ENCODE measurements at places on chromosomes 6 and 20.

DNA sequence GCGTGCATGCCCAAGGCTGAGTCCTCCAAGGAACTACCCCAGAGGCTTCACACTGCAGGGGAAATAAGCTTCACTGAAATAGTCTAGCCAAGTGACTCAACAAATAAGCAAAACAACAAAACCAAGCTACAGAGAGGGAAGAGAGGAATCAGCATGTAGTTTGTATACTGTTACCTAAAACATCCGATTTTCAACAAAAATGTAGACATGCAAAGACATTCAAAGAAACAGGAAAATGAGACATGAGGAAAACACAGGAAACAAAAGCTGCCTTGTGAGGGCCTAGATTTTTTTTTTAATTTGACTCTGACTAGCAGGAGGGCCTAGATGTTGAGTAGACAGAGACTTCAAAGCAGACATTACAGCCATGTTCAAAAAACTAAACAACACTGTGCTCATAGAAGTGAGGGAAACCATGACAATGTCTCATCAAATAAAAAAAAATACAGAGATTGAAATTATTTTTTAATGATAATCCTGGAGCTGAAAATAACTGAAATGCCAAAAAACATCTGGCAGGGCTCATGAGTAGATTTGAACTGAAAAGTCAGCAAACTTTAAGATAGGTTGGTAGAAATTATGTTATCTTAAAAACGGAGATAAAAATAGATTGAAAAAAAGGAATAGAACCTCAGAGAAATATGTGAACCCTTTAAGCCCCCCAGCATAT is 16.4 kb upstream of the KIF25 start:
- no peak for DNase-seq

- no peak for DNase-seq
Observed at GRCh38 chr6:159541296-159541695, 151.7 kb downstream of the SOD2 start.

GRCh38 chr20:45070932-45071632 is 29.8 kb downstream of the KCNS1 start:
- DNase-seq, result no peak

DNA sequence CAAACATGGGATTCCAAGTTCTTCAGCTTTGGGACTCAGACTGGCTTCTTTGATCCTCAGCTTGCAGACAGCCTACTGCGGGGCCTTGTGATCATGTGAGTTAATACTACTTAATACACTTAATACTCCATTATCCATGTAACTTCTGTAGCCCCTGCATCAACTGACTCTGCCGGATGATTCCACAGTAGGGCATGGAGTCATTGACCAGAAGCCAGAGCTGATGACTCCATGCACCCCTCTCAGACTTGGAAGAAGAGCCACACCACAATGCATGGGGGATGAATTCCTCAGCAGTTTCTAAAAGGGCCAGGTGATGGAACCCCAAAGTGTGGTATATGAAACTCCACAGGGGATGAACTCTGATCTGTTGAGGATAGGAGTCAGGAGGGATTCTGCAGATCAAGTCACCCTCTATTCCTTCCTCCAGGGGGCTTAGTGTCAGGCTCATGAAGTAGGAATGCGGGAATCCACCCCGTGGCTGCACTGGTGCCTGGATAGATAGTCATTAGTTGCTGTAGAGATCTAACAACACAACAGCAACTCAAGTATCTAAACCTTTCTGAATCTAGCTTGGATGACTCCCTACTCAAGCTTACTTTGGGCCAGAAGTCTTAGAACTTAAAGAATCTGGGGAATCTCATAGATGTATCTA is 70.2 kb downstream of the GPR6 start:
- DNase-seq, result no peak

GRCh38 chr6:26312501-26313397 is 52.2 kb upstream of the BTN3A2 start:
- peak; percentile 15 for DNase-seq

DNA sequence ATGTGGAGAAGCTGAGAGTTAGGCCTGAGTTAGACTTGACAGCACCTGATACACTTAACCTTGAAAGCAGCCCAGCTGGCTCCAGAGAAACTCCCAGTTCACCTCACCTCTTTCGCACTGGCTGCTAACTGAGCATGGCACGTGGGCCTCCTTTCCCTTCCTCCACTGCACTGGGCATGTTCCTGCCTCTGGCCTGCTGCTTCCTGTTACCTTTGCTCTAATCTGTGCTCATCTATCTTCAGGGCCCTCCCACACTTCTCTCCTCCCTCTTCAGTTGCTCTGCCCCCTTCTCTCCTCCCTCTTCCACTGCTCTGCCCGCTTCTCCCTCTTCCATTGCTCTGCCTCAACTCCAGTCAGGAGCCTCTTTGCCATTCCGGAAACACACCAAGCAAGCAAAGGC is 13.7 kb upstream of the UBE2V1 start:
- DNase-seq, result no peak

GRCh38 chr6:37569743-37570481 is 70.2 kb upstream of the CCDC167 start:
- DNase-seq, result no peak

DNA sequence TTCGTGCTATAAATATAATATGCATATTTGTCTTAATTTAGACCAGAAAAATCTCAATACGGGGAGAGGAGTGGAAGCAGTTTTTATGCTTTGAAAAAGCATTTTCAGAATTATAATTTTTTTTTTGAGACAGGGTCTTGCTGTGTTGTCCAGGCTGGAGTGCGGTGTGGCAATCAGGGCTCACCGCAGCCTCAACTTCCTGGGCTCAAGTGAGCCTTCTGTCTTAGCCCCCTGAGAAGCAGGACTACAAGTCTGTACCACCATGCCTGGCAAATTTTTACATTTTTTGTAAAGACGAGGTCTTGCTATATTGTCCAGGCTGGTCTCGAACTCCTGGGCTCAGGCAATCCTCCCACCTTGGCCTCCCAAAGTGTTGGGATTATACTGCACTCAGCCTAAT is 197.2 kb downstream of the FOXC1 start:
- no peak for DNase-seq

DNA sequence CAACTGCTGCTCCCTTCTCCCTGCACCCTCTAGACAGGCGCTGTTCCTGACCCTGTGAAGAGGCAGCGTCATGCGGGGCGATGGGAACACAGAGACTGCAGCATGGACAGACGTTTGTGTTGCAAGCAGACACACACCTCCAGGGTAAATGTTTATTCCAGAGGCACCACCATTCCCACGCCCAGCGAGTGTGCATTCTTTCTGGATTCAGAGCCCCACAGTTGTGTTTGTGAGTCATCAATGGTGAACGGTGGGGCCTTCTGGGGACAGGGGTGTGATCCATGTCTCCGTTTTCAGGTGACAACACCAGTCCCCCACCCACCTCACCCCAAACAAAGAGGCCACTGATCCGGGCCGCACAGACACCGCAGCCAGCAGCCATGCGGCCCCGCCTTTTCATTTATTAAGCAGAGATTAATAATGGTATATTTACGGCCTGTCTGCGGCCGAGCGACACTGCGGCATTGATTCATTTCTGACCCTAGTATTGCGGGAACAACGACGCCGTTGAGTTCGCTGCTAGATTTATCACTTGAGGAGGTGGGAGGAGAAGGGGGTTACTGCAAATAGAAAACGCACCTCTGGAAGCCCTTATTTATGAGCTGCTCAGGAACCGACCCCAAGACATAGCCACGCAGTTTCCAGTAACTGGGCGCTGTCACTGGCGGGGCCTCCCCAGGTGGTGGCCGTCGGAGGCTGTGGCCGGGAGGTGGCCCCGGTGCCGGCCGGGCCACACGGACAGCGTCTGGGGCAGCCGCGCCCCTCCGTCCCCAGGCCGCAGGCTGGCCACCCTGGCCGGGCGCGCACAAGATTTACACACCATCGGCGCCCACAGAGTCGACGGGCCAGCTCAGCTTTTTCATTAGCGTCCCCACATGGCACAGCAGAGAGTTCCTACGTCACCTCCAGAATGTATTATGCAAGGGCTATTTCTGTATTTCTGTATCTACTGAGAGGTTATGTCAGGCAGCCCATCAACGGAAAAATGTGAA is 367.6 kb downstream of the THBS2 start:
- no peak for DNase-seq

Data from cerebellar nuclear complex (tissue), 1 donor.